Activated naive CD4-positive, alpha-beta T cell (primary cell): ENCODE measurements at places on chromosomes 1 and 21.

DNA sequence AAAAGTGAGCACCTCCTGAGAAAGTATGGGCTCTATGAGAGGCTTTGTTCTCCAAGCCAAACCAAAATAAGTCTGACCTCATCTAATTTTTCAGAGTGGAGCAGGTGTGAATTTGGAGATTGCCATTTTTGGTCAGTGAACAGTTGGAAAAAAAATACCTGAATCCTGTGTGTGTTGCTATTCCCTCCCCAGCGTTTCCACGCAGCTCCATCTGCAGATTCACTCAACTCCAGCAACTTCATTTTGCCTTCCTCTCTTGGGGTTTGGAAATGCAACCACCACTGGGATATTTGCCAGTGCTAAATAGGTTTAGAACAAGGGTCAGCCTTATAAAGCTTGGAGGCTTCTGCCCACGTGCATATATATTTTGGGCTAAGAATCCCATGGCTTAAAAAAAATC lies 11.2 kb downstream of the CASQ2 start:
- DNase-seq, result no peak

GRCh38 chr1:170424346-170424745 lies 107.6 kb upstream of the GORAB start:
- no peak for DNase-seq

- DNase-seq, result no peak
Measured at GRCh38 chr1:244844155-244845121, 9.0 kb downstream of the COX20 start.

GRCh38 chr1:242813490-242814091 lies 289.1 kb upstream of the PLD5 start:
- DNase-seq, result no peak

- DNase-seq, result no peak
Measured at GRCh38 chr1:7432900-7433380, 338.2 kb upstream of the VAMP3 start.

DNA sequence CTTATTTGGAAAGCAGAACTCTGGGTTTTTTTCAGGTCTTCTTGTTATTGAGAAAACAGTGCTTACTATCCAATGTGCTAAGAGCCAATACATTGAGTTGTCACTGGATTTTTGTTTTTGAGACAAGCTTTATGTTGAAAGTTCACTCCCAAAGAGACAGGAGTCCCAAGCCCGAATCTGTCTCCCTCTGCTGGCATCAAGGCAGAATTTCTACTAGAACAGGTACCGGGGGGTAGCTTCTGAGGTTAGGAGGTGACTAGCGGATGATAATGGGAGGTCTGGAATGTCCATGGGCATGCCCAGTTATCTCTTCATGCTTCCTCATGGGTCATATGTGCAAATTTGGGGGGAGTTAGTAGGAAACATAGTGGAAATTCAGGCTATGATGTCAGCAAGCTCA lies 25.1 kb downstream of the ZNF124 start:
- DNase-seq, result no peak
